D721Med (cell line): ENCODE measurements at places on chromosomes 4 and X.

DNA sequence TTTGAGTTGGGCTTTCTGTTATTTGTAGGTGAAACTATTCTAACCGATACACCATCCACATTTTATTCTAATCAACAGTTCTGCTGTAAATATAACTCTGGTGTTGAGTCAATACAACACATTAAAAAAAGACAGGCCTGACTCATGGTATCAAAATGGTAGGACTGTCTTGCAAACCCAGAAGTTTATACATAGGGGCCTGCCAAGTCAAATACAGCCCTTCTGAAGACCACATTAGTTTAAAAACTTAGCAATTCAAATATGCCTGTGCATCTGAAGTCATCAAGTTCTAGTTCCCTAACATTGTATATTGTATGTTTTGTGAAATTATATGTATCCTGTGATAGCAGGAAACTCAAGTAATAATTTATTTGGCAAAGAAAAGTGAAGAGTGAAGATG is 24.4 kb upstream of the PDE5A start:
- DNase-seq = no peak

- DNase-seq = no peak
Observed at GRCh38 chrX:70231666-70232065, 2.8 kb upstream of the AWAT1 start.

DNA sequence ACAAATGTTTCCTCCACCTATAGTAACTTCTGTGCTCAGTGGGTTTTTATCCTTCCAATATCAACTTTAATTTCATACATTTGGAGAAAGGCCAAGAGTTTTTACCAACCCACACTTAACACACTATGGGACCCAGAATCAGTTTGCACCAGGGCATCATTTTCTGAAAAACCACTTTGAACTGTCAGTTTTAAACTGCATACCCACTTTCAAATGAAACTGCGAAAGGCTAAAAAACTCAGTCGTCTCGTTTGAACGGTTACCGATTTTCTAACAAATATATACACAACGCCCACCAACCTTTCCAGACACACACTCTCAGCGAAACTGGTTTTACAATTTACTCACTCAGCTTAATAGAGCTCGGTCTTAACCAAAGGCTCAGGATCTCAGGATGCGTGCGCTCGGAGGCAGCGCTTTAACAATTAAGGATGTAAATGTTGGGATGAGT is 376 bp downstream of the ABCG2 start:
- DNase-seq = no peak

- DNase-seq = no peak
Observed at GRCh38 chrX:107025545-107025944, 25.5 kb upstream of the MORC4 start.

DNA sequence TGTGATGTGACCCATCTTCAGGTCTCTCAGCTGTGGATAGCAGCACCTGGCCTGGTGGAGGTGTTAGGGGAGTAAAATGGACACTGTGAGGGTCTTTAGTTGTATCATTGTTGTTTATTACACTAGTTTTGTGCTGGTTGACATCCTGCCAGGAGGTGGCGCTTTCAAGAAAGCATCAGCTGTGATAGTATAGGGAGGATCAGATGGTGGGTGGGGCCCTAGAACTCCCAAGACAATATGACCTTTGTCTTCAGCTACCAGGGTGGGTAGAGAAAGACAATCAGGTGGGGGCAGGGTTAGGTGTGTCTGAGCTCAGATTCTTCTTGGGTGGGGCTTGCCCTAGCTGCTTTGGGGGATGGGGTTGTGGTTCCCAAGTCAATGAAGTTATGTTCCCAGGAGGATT is 162.8 kb downstream of the PPP1R2C start:
- no peak for DNase-seq

DNA sequence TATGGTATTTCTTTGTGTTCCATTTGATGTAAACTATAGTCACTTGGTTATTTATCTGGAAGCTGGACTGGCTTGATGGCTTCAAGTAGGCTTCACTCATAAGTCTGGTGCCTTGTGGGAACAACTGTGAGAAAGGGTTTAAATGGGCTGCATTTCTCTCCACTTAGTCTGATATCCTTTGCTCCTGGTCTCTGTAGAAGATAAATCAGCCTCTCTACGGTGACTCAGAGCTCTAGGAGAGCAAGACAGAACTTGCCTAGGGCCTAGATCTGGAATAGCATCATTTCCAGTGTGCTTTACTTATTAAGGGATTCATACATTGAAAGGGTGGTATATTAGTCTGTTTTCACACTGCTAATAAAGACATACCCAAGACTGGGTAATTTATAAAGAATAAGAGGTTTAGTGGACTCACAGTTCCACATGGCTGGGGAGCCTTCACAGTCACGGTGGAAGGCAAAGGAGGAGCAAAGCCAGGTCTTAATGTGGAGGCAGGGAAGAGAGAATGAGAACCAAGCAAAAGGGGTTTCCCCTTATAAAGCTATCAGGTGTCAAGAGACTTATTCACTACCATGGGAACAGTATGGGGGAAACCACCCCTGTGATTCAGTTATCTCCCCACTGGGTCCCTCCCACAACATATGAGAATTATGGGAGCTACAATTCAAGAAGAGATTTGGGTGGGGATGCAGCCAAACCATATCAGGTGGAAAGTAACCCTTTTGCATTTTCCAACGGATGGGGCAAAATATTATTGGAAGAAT is 1746.4 kb upstream of the PCDH7 start:
- DNase-seq = no peak

- DNase-seq = no peak
Observed at GRCh38 chr4:180828455-180829018, 1414.7 kb upstream of the TENM3 start.

GRCh38 chrX:86194758-86195157 is 46.5 kb downstream of the DACH2 start:
- DNase-seq = no peak

DNA sequence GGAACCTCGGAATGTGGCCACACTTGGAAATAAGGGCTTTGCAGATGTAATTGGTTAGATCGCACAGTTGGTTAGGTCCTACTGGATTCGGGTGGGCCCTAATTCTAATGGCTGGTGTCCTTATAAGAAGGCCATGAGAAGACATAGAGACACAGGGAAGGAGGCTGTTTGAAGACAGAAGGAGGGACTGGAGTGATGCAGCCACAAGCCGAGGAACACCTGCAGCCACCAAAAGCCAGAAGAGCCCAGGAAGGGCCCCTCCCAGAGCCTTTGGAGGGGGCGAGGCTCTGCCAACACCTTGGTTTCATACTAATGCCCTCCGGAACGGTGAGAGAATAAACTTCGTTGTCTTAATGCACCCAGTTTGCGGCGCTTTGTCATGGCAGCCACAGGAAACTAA is 47.0 kb downstream of the EVC start:
- DNase-seq = no peak

GRCh38 chr4:100651499-100652175 is 133.8 kb upstream of the EMCN start:
- DNase-seq = no peak

DNA sequence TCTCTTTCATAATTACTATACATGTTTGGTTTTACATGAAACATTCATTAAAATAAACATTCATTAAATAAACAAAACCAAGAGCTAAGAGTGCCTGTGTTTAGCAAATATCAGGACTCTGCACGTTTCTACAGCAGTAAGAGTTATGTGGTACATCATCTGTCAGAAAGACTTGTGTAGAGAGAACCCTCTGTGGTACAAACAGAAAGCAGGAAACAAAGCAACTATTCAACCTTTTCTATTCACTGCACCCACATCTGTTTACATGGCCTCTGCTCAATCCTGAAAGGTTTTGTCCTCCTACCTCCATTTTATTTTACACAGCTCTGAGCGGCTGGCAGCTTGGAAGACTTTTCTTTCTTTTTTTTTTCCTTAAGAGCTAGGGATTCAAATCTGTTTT is 90.7 kb upstream of the PCDH18 start:
- no peak for DNase-seq

DNA sequence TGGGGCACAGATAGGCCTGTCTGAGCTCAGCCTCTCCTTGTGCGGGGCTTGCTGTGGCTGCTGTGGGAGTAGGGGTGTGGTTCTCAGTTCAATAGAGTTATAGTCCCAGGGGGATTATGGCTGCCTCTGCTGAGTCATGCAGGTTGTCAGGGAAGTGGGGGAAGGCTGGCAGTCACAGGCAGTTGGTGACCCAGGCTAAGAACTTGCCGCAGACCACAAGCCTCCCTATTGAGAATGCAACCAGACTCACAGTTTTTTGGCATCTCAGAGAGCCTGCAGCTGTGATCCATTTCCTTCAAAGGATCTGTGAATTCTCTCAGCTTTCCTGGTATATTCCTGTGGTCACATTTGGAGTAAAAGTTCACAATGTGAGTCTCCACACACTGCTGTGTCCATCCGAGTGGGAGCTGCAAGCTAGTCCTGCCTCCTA is 364.9 kb downstream of the ZNF674 start:
- no peak for DNase-seq

DNA sequence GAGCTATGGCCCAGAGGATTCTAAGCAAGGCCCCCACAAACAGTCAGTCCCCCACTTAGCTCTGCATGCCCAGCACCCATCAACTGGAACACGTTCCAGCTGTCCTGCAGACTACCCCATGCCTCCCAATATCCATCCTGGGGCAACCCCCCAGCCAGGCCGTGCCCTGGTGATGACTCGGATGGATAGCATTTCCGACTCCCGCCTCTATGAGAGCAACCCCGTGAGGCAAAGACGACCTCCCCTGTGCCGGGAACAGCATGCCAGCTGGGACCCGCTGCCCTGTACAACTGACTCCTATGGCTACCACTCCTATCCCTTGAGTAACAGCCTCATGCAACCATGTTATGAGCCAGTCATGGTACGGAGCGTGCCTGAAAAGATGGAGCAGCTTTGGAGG is 32.0 kb downstream of the LAS1L start:
- DNase-seq = no peak

DNA sequence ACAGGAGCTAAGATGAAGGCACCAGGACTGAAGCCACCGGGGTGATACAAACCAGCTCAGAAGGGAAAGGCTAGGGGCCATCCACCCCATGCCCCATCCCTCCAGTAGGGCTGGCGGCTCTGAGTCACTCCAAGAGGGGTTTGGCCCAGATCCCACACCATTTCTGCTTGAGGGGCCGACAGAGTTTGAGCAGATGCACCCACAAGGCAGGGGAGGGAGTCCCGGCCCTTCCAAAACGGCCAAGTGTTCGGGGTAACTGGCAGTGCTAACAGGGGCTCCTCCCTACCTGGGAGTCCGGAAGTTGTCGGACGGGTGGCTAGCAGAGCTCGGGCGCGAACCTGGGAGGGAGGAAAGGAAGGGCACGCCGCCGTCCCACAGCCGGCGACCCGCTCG is 412 bp downstream of the SLC10A3 start:
- DNase-seq = no peak

DNA sequence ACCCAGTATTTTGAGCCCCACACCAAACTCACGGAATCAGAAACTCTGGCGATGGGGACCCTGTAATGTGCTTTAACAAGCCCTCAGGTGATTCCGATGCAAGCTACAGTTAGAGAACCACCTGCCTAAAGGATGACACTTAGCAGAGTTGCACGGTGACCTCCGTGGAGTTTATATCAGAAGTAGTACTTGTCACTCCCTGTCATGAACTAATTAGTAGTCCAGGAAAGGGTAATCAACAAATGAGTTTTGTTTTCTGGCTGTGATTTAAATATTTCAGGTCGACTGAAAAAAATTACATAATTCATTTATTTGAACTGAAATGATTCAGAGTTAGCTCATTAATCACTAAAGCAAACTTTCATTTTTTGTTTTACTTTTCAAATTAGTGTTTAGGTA is 56.4 kb downstream of the TMA16 start:
- no peak for DNase-seq

GRCh38 chr4:147782087-147782781 is 50.3 kb downstream of the ARHGAP10 start:
- no peak for DNase-seq

DNA sequence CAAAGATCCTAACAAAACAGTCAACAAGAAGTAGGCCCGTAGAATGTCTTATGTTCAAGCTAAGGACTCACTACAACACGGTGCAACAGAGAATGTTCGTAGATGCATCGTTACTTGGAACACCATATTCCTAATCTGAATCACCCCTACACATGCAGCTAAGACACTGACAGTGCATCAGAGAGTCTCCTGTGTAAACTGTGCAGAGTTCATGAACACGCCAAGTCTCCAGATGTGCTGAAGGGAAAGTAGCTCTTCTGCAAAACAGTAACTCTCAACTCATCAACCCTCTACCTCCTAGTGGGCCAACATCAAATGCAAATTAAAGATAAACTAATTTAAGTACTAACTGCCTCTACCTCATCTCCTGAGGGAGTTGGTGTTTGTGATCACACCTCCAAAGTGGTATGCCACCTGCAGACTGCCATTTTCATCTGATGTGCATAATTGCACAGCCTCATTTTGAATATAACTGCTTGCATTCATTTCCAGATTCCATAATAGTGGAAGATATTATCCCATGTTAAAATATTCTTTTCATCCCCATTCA is 73.5 kb downstream of the MOSPD2 start:
- no peak for DNase-seq

DNA sequence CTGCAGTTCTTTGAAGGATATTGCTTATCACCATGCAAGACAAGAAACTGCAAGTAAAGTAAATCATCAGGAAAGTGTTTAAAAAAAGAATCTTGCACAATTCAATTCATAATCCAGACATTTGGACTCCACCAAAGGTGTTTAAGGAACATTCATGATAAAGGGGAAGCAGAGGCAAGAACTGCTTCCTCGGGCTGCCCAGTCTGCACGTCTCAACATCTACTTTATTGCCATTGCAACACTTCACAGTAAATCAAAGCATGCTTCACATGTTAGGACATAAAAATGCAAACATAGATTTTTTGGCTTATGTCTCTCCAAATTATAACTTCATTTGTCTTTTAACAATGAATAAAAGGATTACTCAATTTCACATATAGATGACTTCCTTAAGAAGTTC is 42.5 kb downstream of the MID1 start:
- DNase-seq = no peak

DNA sequence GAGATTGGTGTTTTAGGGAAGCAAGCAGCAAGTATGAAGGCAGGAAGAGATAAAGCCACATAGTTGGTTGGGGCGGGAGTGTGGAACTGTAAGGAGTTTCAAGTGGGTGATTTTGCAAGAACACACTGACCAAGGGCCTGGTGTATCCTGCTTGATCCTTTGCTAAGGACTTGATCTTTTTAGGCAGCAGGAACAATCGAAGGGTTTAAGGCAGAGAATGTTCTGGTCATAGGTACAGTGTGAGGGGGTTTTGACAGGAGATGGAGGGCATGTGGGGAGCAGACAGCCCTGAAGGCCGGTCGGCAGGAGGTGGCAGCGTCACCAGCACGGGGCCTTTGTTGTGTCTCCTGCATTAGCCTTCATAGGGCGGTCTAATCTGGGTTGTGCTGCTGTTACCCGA is 54.7 kb downstream of the FAM193A start:
- no peak for DNase-seq

- DNase-seq = no peak
Observed at GRCh38 chrX:110563282-110563681, 204.6 kb downstream of the RTL9 start.

- no peak for DNase-seq
Observed at GRCh38 chr4:148332486-148332885, 109.7 kb downstream of the NR3C2 start.

GRCh38 chr4:2702361-2702760 is 53.8 kb downstream of the TNIP2 start:
- no peak for DNase-seq
